Transverse colon (tissue), 4 donors: ENCODE measurements at places on chromosomes 16 and 17. TPM values are rescaled to one million over a fixed set of nuclear protein-coding genes. Genes with fewer than 3 reads are reported as not detected.
A peak's percentile ranks its signal among the peaks of the same experiment; 100 is the strongest.

DNA sequence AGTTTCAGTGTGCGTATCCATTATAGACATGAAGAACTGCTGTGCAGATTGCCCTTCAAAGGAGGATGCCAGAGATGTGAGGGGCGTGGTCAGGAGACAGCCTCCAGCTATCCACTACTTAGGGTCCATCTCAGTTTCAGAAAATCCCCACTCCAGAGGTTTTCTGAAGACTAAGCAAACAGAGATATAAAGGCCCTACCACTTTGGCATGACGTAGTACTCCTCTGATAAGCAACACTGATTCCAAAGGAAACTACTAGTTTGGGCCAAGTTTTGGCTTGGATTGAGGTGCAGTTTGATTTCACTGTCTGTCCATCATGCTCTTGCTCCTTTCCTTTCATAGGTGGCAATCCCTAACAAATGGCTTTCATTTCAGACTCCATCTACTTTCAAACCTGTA, 228.7 kb downstream of the CDH8 start:
- DNase-seq: no peak

DNA sequence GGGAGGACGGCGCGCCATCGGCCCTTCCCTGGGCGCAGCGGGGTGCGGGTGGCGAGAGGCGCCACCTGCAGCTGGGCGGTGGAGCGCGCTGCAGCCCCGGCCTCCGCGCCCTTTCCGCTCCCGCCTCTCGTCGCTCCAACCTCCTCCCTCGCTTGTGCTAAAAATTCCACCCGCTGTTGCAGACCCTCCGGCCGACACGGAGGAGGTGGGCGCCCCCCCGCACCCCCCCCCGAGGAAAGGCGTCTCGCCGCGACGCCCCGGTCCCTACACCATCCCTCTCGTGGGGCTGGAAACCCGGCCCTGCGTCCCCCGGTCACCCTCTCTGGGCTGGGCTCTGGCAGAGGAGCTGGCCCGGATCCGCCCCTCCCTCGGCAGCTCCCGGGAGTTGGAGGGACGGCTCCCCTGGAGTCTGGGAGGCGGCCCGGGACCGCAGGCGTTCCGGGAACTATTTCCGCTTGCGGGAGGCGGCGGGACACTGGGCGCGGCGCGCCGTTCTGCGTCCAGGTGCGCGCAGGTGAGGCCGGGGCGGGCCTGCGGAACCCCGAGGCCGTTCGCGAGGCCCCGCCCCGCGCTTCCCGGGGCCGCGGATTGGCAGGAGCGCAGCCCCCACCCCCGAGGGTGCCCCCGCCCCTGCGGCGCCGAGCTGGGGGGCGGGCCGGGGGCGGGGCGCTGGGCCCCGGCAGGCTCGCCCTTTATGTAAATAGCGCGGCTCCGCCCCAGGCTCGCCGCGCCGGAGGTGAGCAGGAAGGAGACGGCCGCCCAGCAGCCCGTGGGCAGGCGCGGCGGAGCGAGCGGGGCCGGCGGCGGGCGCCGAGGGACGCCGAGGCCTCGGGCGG, at the start of gene LLGL2:
Gene LLGL2 (plus strand): TSS at position 728 of the 836 bp plus-strand sequence. CDS start 17,730 bp downstream, outside the sequence.
- peak; percentile 94 for DNase-seq

- DNase-seq: no peak
Measured at GRCh38 chr16:24915019-24915418, 69.3 kb downstream of the SLC5A11 start.

DNA sequence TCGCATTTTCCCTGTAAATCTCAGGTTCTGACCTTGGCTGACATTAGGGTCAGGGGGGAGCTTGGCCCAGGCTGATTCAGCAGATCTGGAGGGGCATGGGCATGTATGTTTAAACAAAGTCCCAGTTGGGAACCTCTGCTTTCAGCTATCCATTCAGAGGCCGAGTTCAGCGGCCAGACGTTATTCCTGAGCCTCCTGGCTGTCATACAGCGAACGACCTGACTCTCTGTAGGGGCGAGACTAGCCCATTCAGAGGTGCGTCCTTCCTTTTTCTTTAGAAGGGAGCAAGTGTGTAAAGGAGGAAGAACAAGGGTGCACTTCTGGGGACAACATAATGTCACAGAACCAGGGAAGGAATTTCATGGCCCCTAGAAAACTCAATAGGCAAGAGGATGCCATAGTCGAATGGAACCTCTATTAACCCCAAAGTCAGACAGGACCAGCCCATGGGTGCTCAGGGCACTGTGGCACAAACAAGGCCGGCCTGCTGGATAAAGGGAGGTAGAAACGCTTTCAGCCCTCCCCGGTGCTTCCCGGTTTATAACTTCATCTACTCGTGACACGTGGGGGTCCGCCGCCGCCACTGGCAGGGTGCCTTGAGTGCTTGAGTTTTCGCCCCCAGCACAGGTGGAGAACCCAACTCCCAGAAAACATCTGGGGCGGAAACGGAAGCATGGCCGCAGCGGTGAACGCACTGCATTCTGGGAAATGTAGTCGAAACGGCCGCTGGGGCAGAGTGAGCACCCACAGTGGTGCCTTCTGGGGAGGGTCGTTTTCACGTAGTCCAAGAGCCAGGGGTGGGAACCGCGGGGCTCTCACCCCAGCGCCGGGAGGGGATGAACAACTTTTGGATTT, 33.2 kb upstream of the PLCG2 start:
- DNase-seq: peak; percentile 75

GRCh38 chr17:7079581-7080455, at the start of gene CLEC10A:
Gene CLEC10A (minus strand): TSS chr17:7080251. CDS start chr17:7078812, 1,439 bp downstream.
- DNase-seq: no peak

- no peak for DNase-seq
Measured at GRCh38 chr16:61289141-61289540, 747.1 kb downstream of the CDH8 start.

DNA sequence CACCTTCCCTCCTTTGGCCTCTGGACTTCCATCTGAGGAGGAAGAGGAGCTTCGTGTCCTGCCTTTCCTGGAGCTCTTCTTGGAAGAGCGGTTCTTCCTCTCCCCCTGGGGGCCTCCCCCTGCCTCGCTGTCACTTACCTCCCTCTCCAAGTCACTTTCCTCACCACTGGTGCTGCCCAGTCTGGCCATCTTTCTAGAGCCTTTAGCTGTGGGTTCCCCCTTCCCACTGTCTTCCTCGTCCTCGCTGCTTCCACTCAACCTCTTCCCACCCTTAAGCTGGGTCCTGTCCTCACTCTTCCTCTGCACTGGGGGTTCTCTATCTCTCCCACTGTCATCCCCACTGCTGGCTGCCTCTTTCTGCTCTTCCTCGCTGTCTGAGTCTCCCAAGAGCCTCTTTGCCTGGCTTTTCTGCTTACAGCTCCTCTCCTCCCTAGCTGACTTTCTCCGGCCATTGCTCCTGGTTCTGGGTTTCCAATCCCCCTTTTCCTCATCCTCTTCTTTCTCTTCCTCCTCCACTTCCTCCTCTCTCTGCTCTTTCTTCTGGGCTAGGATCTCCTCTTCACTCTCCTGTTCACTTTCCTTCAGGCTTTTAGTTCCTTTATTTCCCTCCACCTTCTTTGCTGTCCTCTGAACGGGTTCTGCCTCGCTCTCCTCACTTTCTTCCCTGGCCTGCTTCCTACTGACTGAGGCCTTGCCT, 1.4 kb downstream of the HIRIP3 start:
- DNase-seq: no peak

The SPATA32 gene
- 0.48 TPM for total RNA-seq

The GLP2R gene
- 12.9 TPM for total RNA-seq

The HOXB5 gene
- 10.5 TPM for total RNA-seq

The ST6GALNAC1 gene
- total RNA-seq: 232 TPM
